CD4-positive, CD25-positive, alpha-beta regulatory T cell (primary cell): ENCODE measurements at places on chromosomes 3 and 15. TPM values are rescaled to one million over a fixed set of nuclear protein-coding genes. Genes with fewer than 3 reads are reported as not detected.
A peak's percentile ranks its signal among the peaks of the same experiment; 100 is the strongest.

DNA sequence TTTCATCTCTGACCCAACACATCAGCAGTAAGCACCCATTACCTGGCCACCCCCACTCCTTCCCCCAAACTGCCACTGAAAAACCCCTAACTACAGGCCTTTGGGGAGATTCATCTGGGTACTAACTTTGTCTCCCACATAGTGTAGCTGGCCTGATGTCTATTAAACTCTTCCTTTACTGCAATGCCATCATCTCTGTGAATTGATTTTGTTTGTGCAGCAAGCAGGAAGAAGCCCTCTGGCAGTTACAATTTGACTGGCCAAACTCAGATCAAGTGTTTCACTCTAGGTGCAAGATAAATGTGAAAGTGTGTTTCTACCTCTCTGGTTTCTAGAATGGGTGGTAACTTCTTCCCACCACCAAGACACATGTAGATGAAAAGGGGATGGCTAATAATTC lies 26.7 kb upstream of the OR5K4 start:
- DNase-seq: no peak
- H3K4me1 ChIP-seq: peaks cover 5% of the 10 kb centered on the region
- H3K4me3 ChIP-seq: no peak overlapping the region
- no peaks in the 10 kb centered on the region for H3K36me3 ChIP-seq

GRCh38 chr15:91866971-91867372 lies 13.5 kb downstream of the SLCO3A1 start:
- H3K4me3 ChIP-seq: no peak overlapping the region
- no peak for DNase-seq
- H3K4me1 ChIP-seq: peaks cover 54% of the 10 kb centered on the region
- no peaks in the 10 kb centered on the region for H3K36me3 ChIP-seq
- no peak overlapping the region for H3K27ac ChIP-seq
- H3K27me3 ChIP-seq: no peaks in the 10 kb centered on the region

DNA sequence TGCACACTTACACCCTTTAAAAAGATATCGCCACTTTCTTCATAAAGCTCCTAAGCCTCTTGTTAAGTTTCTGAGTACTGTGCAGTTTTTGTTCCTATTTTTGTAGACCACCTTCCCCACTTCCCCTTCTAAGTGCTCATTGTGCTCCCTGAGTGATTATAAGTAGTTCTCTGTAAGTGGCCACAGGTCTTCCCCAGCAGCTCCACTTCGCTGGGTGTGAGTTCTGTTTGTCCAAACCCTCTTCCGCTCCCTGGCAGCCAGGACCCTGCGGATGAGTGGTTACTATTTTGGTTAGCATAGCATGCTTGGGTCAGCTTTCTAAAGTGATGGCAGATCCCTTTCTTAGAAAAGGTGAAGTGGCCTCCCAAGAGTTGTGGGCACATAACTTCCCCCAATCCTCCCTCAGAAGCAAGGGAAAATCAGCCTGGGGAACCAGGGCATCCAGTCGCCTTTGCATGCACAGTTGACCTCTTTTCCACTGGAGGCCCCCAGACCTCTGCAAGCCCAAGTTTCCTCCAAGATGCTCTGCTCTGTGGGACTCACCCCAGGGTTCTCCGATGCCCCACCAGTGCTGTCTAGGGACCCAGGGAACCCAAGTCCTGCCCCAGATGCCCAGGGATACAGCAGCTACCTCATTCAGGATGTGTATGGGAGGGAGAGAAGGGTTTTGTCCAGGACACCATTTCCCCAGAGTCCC lies 69.6 kb downstream of the ATP10A start:
- H3K27me3 ChIP-seq: no peaks in the 10 kb centered on the region
- H3K4me3 ChIP-seq: no peak overlapping the region
- no peak overlapping the region for H3K27ac ChIP-seq
- H3K4me1 ChIP-seq: no peaks in the 10 kb centered on the region
- no peak for DNase-seq

- no peaks in the 10 kb centered on the region for H3K27me3 ChIP-seq
- no peak overlapping the region for H3K27ac ChIP-seq
- peaks cover 8% of the 10 kb centered on the region for H3K4me1 ChIP-seq
- no peak overlapping the region for H3K4me3 ChIP-seq
Measured at GRCh38 chr3:178083906-178084866, 452.1 kb upstream of the KCNMB2 start.

GRCh38 chr15:35496585-35496984 lies 49.4 kb downstream of the DPH6 start:
- no peaks in the 10 kb centered on the region for H3K36me3 ChIP-seq
- H3K4me1 ChIP-seq: no peaks in the 10 kb centered on the region
- H3K27ac ChIP-seq: no peak overlapping the region
- no peak for DNase-seq

DNA sequence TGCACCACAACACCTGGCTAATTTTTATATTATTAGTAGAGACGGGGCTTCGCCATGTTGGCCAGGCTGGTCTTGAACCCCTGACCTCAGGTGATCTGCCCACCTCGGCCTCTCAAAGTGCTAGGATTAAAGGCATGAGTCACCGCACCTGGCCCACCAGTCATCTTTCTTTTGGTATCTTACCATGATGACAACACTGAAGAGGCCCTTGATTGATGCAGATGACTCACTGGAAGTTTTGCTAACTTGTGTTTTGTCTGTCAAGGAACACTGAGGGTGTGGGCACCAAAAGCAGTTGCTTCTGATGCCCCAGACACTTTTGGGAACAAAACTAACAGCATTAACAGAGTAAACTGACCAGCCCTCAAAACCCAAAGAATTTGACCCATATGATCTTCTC lies 88.3 kb downstream of the MYO5A start:
- H3K27ac ChIP-seq: no peak overlapping the region
- no peak overlapping the region for H3K4me3 ChIP-seq
- no peaks in the 10 kb centered on the region for H3K4me1 ChIP-seq

DNA sequence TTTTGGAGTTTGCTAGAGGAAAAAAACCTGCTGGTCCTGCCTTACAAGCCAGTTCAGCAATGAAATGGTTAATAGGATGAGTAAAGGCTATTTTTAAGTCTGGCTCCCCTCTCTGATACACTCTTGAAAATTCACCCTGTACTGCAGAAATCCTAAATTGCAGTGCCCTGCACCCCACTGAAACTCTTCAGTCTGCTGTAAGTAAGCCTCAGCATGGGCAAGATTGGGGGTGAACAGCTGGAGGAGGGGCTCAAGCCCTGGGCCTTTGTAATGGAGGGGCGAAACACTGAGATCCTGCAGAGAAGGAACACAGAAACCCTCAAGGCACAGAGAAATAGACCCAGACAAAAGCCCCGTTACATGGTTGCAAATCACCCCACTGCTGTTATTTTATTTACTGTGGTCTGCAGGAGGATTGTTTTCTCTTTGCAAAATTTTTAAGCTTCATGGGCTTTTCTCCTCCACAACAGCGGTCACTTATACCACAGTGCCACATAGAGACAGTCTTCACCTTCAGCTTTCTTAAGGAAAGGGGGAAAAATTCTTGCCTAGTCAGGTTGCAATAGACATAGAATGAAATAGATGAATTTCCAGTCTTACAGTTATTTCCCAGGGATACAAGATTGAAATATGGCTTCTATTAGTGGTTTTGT lies 45.0 kb downstream of the SOX2 start:
- H3K27me3 ChIP-seq: no peaks in the 10 kb centered on the region
- DNase-seq: no peak
- no peak overlapping the region for H3K4me3 ChIP-seq
- H3K36me3 ChIP-seq: no peaks in the 10 kb centered on the region

- DNase-seq: no peak
- no peaks in the 10 kb centered on the region for H3K36me3 ChIP-seq
- no peak overlapping the region for H3K4me3 ChIP-seq
- no peaks in the 10 kb centered on the region for H3K4me1 ChIP-seq
Measured at GRCh38 chr3:69761896-69762767, 22.9 kb downstream of the MITF start.

- no peak overlapping the region for H3K4me3 ChIP-seq
- DNase-seq: no peak
- no peaks in the 10 kb centered on the region for H3K4me1 ChIP-seq
- no peaks in the 10 kb centered on the region for H3K27me3 ChIP-seq
Measured at GRCh38 chr3:108486941-108487340, 23.5 kb downstream of the MYH15 start.

DNA sequence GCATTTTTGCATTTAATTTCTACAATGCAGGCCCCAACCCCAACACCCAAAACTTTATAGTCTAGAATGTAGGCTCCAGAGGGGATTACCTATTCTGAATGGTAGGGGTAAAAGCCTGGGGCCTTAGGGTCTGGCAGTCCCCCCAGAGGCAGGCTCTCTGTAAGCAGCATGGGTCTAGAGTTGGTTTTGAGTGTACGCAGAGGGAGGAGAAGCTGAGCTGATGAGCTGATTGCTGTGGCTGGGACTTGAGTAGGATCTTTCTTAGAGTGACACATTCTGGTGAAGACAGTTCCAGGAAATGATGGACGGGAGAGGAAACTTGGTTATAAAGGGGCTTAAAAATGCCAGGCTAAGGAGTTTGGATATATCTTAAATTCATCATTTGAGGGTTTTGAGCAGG lies 2.1 kb downstream of the LPP start:
- peaks cover 51% of the 10 kb centered on the region for H3K4me1 ChIP-seq
- H3K4me3 ChIP-seq: peak overlapping the region; percentile 43
- DNase-seq: no peak

The CRYGS gene
- total RNA-seq: 2.1 TPM

The RASGRF1 gene
- not detected for total RNA-seq

The P2RY13 gene
- total RNA-seq: not detected

The PGBD4 gene
- total RNA-seq: 3.6 TPM
